Cortex of kidney (tissue), 1 donor: ENCODE measurements at places on chromosomes 2 and 18.

GRCh38 chr18:13222856-13223281, 4.3 kb downstream of the LDLRAD4 start:
- no peak for DNase-seq

- no peak for DNase-seq
Observed at GRCh38 chr2:139925903-139926302, 1145.7 kb upstream of the NXPH2 start.

GRCh38 chr2:171852366-171852888, 41.6 kb downstream of the SLC25A12 start:
- DNase-seq = no peak

- no peak for DNase-seq
Observed at GRCh38 chr2:96329456-96329855, 4.3 kb downstream of the ITPRIPL1 start.

GRCh38 chr2:42598656-42599055, 30.2 kb downstream of the MTA3 start:
- DNase-seq = no peak

DNA sequence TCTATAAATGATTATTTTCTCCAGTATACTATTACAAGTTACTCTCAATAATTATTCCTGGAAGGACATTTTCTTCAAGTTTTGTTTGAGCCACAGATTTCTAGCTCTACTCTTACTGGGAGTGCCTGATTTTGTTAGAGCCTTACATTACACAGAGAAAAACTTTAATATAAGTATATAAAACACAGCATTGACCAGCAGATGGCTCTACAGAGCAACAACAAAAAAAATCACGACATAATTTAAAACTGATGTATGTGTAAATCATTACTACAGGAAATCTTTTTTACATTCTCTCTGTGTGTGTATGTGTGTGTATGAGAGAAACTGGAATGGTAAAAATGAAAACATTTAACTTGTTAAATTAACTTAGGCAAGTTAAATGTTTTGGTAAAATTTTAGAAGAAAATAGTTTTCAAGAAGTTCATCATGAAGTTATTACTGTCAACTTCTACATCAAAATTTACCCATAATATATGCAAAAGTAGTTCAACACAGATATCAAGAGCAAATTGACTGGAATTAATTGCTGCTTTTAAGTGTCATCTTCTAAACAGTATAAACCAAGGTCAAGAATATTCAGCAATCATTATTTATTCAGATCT, 103.3 kb downstream of the MDH1 start:
- DNase-seq = no peak

GRCh38 chr2:219112062-219112406, 48.6 kb downstream of the NHEJ1 start:
- DNase-seq = no peak

- DNase-seq = no peak
Observed at GRCh38 chr2:149824136-149824535, 236.6 kb upstream of the MMADHC start.

GRCh38 chr2:8196316-8196715, 485.5 kb upstream of the ID2 start:
- no peak for DNase-seq

GRCh38 chr2:71592181-71592711, 138.9 kb downstream of the DYSF start:
- DNase-seq = no peak

DNA sequence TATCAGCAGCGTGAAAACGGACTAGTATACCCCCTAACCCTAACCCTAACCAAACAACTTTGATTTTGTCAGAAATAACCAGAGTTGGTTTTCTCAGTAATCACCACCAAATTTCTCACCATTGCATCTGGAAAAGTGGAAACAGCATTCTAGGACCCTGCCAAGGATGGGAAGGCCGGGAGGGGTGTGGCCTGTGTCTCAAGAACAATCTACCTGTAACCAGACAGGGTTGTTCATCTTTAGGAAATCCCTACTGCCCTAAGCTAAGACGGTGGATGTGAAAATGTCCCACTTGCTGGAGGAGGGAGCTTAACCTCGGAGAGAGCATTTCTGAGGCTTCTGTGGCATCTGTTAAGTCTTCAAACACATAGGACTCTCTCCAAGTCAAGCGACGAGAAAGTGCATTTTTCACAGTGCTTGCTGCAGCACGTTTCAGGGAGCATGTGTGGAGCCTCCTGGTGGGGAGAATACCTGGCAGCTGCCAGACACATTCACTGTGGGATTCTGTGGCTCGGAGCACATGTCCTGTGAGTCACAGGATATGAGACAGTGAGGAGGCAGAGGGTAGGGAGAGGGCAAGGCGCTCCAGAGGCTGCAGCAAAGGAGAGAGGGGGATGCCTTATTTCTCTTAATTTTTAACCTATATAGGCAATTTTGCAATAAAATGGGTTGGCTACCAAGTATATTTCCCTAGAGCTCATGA, 207.5 kb downstream of the SPP2 start:
- DNase-seq = no peak

DNA sequence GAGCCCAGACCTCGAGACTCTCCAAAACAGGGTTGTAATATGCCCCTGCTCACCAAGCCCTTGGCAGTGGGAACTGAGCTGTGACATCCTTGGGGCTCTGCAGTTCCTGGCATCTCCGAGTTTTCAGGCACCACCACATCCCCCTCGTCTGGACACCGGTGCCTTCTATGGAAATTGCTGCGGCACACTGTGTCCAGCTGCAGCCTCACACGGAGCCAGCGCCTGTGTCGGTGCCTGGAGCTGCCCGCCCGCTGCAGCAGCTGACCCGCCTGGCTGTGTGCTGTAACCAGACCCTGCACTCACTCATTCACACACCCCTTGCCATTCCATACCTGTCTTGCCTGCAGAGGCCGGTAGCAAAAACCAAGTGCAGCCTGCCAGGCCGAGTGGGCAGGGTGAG, 11.8 kb downstream of the IWS1 start:
- no peak for DNase-seq

DNA sequence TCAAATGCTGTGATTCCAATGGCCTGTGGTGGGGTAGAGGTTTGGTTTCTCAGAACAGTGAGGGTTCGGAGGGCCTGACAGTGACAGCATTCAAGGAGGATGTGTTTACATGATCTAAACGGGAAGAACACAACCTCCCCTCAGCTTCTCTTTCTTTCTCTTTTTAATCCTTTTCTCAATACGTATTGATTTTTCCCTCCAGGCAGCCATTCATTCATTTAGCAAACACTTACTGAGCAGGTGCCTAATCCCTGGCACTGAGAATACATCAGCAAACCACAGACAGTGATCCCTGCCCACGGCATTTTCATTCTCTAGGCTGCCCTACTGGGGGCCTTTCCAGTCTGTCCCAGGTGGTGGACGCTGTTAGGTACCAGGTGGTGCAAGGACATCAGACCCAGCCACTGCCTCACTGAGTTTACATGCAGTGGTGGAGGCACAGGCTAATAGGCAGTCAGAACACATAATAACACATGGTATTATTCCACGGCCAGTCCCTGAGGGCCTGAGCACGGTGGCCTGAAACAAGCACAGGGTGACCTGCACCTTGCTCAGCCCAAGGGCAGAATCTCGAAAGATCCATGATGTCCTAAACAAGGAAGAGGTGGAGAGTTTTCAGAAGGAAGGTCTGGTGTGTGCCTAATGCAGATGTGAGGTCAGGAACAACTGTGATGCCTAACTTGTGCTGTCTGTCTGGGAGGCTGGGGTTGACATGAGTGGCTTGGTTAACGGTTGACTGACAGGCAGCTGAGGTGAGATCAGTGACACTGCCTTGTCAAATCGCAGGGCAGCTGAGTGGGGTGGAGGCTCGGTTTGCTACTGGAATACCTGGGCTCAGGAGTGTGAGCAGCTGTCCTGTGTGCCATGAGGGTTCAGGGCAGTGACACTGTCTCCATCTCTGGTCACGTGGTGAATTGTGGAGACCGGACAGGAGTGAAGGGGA, 785.5 kb upstream of the HS6ST1 start:
- DNase-seq = no peak

- DNase-seq = no peak
Observed at GRCh38 chr2:121205321-121205942, 79.6 kb downstream of the TFCP2L1 start.

DNA sequence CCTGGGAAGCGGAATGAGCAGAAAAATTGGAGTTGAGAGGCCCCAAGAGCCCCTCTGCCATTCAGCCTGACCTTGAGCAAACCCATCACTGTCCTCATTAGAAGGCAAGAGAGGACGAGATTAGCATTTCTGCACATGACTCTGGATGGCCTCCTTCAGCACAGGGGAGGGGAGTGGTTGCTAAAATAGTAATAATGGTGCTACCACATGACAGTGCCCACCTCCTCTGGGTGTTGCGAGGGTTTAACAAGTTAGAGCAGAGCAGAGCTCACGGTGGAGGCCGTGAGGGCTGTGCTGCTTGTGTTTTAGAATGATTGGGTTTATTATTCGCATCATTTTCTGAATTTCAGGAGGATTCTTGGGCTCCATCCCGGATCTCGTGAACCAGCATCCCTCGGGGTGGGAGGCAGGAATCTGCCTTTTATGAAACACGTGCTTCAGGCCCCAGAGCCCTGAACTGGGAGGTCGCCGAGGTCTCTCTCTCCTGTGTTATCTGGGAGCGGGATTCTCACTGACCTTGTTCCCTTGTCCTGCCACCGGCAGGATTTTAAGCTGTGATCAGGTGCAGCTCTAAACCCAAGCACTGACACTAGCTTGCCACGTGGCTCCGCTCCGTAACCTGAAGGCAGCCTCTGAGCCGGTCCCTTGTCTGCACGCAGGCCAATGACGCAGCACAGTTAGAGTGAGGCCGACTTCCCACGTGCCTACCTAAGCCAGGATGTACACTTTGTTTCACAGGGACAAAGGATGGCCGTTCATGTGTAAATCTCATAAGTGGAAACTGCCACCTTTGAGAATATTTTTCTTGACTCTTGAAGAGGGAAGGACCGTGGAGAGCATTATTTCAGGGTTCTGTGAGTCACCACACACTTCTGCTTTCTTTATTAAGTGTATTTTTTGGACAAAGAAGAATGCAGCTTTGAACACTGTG, 142.3 kb downstream of the ACOXL start:
- no peak for DNase-seq

- no peak for DNase-seq
Observed at GRCh38 chr2:168712053-168712452, 90.4 kb upstream of the NOSTRIN start.

DNA sequence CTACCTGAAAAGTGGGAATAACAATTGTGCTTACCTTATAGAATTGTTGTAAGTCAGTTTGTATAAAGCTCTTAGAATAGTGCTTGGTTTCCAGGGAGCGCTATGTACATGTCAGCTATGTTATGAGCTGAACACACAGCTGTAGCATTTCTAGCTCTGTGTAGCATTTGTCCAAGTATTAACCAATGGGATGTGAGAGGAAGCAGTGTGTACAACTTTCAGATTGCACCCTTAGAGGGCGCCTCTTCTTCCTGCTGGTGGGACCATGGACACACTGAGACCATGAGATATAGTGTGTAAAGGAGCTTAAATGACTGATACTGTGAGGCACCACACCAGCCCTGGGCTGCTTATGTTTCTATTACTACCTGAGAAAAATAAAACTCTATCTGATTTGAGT, 380.2 kb downstream of the LNPK start:
- DNase-seq = no peak

DNA sequence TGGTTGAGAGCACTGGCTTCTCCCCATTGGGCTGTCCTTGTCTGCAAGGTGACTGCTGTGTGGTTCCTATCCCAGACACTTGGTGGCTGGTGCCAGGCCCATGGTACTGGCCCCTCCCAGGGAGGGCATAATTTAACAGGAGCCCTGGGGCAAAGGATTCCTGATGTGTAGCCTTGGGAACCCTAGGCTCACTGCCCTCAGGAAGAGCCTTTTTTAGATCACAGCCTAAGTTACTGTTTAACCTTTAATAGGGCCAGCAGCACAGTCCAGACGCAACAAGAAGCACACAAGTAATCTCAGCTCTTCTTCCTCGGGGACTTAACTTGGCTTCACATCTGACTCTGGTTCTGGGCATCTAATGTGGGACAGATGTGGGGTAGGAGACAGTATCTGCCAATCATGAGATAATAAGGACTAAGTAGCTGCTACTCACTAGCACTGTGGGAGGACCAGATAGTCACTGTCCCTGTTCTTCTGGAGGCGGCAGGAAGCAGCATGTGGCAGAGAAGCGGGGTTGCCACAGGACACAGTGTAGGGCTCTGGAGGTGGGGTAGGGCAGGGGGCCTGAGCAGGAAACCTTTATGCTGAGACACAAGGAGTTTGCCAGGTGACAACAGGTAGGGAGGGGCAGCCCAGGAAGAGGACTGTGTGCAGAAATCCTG, 136.3 kb downstream of the TMEM17 start:
- no peak for DNase-seq

GRCh38 chr2:164967781-164968228, 12.5 kb upstream of the SLC38A11 start:
- no peak for DNase-seq
